ENCODE measurements at places on chromosomes 7 and 10. TPM values are rescaled to one million over a fixed set of nuclear protein-coding genes. Genes with fewer than 3 reads are reported as not detected.

- H3K27ac ChIP-seq, result no peak overlapping the region
- H3K27me3 ChIP-seq, result peaks cover 8% of the 10 kb centered on the region
- DNase-seq, result no peak
- no peaks in the 10 kb centered on the region for H3K4me1 ChIP-seq
- H3K4me3 ChIP-seq, result no peak overlapping the region
Observed at GRCh38 chr10:110162741-110163145, 44.7 kb upstream of the MXI1 start.

- no peak for DNase-seq
- no peaks in the 10 kb centered on the region for H3K27me3 ChIP-seq
- H3K27ac ChIP-seq, result no peak overlapping the region
- H3K36me3 ChIP-seq, result no peaks in the 10 kb centered on the region
- H3K4me3 ChIP-seq, result no peak overlapping the region
Observed at GRCh38 chr10:25157650-25158049, 17.2 kb upstream of the GPR158 start.

- DNase-seq, result no peak
Observed at GRCh38 chr10:70494966-70495365, 16.4 kb downstream of the PALD1 start.

- no peak overlapping the region for H3K27ac ChIP-seq
- no peak for DNase-seq
- no peaks in the 10 kb centered on the region for H3K4me1 ChIP-seq
- no peaks in the 10 kb centered on the region for H3K27me3 ChIP-seq
- H3K4me3 ChIP-seq, result no peak overlapping the region
Observed at GRCh38 chr7:33072471-33072870, 9.9 kb upstream of the NT5C3A start.

GRCh38 chr10:50635286-50635685 lies 11.5 kb upstream of the SGMS1 start:
- H3K27ac ChIP-seq, result no peak overlapping the region
- H3K27me3 ChIP-seq, result no peaks in the 10 kb centered on the region
- H3K36me3 ChIP-seq, result no peaks in the 10 kb centered on the region
- H3K4me3 ChIP-seq, result no peak overlapping the region

DNA sequence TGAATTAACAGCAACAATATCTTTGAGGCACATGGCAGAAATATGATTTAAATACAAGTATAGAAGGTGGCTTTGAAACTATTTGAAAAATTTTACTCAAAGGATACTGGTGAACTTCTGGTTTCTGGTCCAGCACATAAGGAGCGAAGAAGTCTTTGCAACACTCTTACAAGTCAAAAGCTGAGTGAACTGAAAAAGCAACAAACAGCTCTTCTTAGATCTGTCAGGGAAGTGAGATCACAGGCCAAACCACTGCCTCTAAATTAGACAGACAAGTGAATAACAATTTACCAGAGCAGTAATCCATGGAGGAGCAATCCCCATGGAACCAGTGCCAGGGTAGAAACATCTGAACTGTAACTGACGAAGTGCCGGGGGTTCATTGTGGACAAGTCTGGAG lies 9.6 kb upstream of the VWC2 start:
- H3K27ac ChIP-seq, result no peak overlapping the region
- H3K4me3 ChIP-seq, result no peak overlapping the region
- no peaks in the 10 kb centered on the region for H3K36me3 ChIP-seq
- H3K4me1 ChIP-seq, result no peaks in the 10 kb centered on the region

- H3K4me1 ChIP-seq, result no peaks in the 10 kb centered on the region
- no peak for DNase-seq
- H3K4me3 ChIP-seq, result no peak overlapping the region
Observed at GRCh38 chr10:34520084-34520483, 295.0 kb downstream of the PARD3 start.

DNA sequence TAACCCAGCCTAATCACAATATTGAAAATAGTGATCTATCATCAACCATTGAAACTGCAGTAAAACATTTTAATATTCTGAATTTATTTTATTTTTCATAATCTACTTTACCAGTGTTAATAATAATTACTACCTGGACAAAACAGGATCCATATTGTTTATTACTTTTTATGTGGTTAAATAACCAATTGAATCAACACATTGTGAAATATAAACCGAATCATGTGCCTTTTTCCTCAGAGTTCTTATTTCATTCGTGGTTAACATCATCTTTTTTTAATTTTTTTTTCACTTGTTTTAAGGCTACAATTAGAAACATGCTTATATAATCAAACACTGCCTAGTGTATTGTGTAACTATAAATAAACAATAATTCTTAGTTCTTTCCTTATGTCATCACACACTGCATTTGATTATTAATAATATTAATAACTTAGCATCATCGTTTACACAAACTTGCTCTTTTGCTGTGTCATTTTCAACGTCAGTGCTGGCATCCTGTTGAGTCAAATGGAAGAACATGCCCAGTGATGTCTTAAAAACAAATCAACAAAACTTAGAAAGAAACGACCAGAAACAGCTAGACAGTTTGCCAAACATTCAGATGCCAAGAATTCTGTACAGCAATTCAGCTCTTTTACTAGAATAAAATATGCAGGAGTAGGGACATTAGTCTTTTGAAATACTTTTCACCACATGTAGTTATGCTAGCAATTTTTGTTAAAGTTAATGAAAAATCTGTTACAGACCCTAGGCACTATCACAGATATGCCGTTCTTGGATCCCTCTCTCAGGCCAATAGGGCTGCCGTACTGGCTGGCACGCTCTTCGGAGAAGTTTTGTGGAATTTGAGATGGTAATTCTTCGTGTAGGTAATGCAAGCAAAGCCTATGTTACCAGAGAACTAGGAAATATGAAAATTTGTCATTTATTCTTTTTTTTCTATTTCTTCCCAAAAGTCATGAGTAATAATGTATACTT lies 330.4 kb upstream of the SEMA3A start:
- H3K27me3 ChIP-seq, result no peaks in the 10 kb centered on the region
- H3K36me3 ChIP-seq, result no peaks in the 10 kb centered on the region
- DNase-seq, result no peak
- H3K4me3 ChIP-seq, result no peak overlapping the region

DNA sequence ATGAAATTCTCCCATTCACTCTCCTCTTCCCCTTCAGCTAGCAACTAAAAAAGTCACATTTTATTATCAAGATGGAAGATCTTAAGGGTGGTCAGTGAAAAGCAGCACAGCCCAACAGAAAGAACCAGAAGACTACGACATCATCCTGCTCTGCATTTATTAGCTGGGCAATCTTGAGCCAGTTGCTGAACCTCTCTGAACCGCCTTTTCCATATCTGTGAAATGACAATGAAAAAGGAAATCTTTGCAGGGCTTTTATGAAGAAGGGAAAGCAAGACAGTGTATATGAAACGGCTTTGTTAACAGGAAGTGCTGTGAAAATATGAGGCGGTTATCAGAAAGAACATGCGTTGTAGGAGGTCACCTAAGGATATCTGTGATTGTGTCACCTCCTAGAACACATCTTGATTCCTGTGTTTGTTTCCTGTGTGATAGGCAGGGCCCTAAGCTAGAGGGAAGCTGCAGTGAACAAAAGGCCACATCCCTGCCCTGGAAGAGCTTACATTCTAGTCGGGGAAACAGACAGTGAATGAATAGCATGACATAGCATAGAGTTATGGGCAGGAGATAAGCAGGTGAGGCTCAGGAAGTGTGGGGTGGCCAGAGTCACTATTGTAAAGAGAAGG lies 36.0 kb upstream of the KCNMA1 start:
- no peaks in the 10 kb centered on the region for H3K4me1 ChIP-seq
- no peaks in the 10 kb centered on the region for H3K27me3 ChIP-seq
- no peak for DNase-seq
- H3K4me3 ChIP-seq, result no peak overlapping the region

DNA sequence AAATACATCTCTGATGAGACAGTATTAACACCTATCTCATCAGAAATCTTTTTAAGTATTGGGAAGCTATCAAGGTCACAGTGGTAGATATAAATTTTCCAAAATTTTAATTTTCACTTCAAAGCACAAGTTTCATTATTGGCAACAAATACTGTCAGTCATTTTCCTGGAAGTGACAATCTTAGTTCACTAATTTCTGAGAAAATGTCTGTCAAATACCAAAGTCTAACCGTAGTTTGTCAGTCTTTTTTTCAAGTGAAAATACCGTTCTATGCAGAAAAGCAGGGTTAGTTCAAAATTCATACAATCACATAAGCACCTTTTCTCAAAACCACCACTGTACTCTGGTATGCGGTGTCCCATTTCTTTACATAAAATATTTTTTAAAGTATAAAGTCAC lies 40.4 kb downstream of the CACUL1 start:
- no peaks in the 10 kb centered on the region for H3K36me3 ChIP-seq
- no peak for DNase-seq
- no peaks in the 10 kb centered on the region for H3K27me3 ChIP-seq
- no peaks in the 10 kb centered on the region for H3K4me1 ChIP-seq

GRCh38 chr10:75226656-75227055 lies 9.1 kb downstream of the COMTD1 start:
- peak overlapping the region; percentile 96 for H3K27ac ChIP-seq
- peaks cover 30% of the 10 kb centered on the region for H3K4me1 ChIP-seq
- H3K27me3 ChIP-seq, result no peaks in the 10 kb centered on the region
- no peaks in the 10 kb centered on the region for H3K36me3 ChIP-seq

GRCh38 chr7:23918856-23919255 lies 208.8 kb downstream of the STK31 start:
- H3K4me1 ChIP-seq, result no peaks in the 10 kb centered on the region
- no peaks in the 10 kb centered on the region for H3K27me3 ChIP-seq
- DNase-seq, result no peak
- no peak overlapping the region for H3K27ac ChIP-seq

GRCh38 chr7:20784388-20785156 lies 2.1 kb downstream of the SP8 start:
- H3K27ac ChIP-seq, result no peak overlapping the region
- H3K36me3 ChIP-seq, result no peaks in the 10 kb centered on the region
- H3K27me3 ChIP-seq, result peaks cover 99% of the 10 kb centered on the region
- peak overlapping the region; percentile 29 for H3K4me3 ChIP-seq
- no peak for DNase-seq

- H3K27me3 ChIP-seq, result no peaks in the 10 kb centered on the region
- no peak overlapping the region for H3K4me3 ChIP-seq
- no peaks in the 10 kb centered on the region for H3K4me1 ChIP-seq
- no peaks in the 10 kb centered on the region for H3K36me3 ChIP-seq
- no peak for DNase-seq
Observed at GRCh38 chr7:105985672-105986215, 22.7 kb downstream of the CDHR3 start.

GRCh38 chr7:36391436-36392198 lies 2.0 kb downstream of the ANLN start:
- H3K4me1 ChIP-seq, result no peaks in the 10 kb centered on the region
- no peak overlapping the region for H3K27ac ChIP-seq
- no peaks in the 10 kb centered on the region for H3K36me3 ChIP-seq
- no peak for DNase-seq
- no peaks in the 10 kb centered on the region for H3K27me3 ChIP-seq

DNA sequence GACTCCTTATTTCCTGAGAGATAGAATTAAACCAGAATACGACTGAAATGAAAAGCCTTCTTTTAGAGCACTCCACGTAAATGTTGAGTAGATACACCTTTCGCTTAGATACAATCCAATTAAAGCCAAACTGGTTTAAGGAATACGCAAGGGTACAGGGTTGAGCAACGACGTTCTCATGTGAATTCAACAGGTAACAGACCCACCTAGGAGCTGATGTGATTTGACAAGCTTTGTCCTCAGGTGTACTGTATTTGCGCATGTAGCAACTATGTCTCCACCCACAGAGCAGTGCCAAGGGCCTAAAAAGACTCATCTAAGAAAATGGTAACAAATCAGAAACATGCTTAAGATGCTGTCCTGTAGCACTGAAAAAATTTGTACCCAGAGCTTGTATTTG lies 139.6 kb downstream of the GATA3 start:
- no peaks in the 10 kb centered on the region for H3K36me3 ChIP-seq
- H3K4me3 ChIP-seq, result no peak overlapping the region
- no peaks in the 10 kb centered on the region for H3K27me3 ChIP-seq
- no peak overlapping the region for H3K27ac ChIP-seq

DNA sequence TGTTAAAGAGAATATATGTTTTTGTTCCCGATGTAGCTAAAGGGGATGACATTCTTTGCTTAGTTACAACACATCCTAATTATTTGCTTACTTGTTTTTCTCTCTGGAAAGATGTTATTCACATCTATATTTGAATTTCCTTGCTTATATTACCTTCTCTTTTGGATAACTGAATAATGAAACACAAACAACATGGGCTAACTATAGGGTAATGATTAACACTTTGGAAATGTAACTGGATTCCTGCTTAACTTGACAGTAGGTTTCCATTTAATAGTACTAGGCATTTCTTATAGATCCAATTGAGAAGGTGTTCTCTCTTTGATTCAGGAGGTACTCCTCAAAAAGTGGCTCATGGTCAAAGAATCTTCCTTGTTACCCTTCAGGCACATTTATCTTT lies 141.1 kb downstream of the CCSER2 start:
- DNase-seq, result no peak
- no peaks in the 10 kb centered on the region for H3K4me1 ChIP-seq
- no peak overlapping the region for H3K27ac ChIP-seq
- no peaks in the 10 kb centered on the region for H3K27me3 ChIP-seq
- no peaks in the 10 kb centered on the region for H3K36me3 ChIP-seq

Gene OPN1SW
- total RNA-seq, result not detected

Gene OR2A1
- total RNA-seq, result 0.32 TPM

Gene LEP
- 498 TPM for total RNA-seq

Gene AKR1C1
- 214 TPM for total RNA-seq

Gene CFAP58
- 0.98 TPM for total RNA-seq

Gene FOXP2
- 21.3 TPM for total RNA-seq

Gene EEPD1
- 6.4 TPM for total RNA-seq

Gene ZNF425
- 2.1 TPM for total RNA-seq

Gene ACBD7
- 1.1 TPM for total RNA-seq

Gene ZNF488
- total RNA-seq, result 0.44 TPM

Gene ASCC1
- 42.9 TPM for total RNA-seq

Gene AP1S1
- 55.7 TPM for total RNA-seq

Gene ZNF282
- 17.4 TPM for total RNA-seq

Gene OR2A42
- total RNA-seq, result under 0.01 TPM

Gene STOX1
- total RNA-seq, result 8.8 TPM

Gene ELN
- total RNA-seq, result 25.9 TPM

Gene HOXA10
- total RNA-seq, result 5.2 TPM

Gene MUC12
- 5.2 TPM for total RNA-seq
